ENCODE measurements at places on chromosomes 4 and X.

GRCh38 chrX:85611926-85612325, 232.5 kb upstream of the POF1B start:
- DNase-seq, result peak; percentile 33

DNA sequence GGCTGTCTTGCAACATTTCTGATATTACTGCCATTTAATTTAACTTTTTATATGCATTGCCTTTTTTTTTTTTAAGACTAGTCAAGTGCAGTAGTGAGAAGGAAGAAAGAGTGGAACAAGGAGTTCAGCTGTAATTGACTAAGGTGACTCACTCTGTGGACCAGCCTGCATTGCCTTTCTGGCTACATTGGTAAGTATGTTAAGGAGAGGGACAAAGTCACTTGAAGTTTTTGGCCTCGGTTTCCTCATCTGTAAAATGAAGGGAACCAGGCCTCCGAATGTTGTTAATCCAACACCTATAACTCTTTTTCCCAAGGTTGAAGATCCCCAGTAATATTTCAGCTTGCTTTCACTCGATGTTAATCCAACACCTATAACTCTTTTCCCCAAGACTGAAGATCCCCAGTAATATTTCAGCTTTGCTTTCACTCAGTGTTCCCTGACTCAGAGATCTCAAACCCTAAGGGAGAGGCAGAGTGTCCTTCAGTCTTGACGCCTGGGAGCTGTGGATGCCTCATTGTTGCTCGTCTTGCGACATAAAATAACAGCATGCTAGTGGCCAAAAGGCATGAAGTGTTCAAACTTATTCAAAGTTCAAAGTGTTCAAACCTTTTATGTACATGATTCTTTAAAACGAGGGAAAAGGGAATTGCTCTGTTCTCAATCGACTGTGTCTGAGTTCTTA, 102.0 kb downstream of the SORBS2 start:
- DNase-seq, result peak; percentile 92

GRCh38 chr4:48986654-48987164, 634 bp downstream of the CWH43 start:
- DNase-seq, result no peak

DNA sequence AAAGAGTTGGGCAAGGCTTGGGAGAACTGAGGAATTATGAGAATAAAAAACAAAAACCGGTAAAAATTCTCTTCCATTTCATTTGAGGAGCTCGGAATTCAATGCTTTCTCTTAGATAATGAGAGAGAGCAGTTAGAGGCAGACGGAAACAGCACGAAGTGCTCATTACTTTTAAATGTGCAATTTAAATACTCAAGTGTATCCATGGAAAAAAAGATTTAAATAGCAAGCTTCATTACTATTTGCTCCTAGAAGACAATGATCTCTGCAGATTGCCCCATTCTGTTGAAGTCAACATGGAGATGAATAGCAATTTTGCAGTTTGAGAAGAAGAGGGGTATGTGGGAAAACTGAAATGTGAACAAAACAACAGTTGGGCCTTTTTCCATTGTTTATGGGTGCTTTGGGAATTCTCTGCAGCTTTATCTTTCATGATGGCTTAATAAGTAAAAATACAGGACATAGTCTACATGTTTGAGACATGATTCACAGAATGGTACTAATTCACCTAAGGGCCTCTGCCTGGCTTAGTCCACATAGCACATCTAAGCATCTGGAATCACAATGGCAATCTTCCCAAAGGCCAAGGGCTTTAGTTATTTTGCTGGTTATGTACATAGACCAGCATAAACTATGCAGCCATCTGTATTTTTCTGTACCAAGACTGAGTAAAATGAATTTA, 512.7 kb upstream of the FAT1 start:
- peak; percentile 48 for DNase-seq

- no peak for DNase-seq
Observed at GRCh38 chr4:139824882-139825522, 159.4 kb downstream of the MGST2 start.

DNA sequence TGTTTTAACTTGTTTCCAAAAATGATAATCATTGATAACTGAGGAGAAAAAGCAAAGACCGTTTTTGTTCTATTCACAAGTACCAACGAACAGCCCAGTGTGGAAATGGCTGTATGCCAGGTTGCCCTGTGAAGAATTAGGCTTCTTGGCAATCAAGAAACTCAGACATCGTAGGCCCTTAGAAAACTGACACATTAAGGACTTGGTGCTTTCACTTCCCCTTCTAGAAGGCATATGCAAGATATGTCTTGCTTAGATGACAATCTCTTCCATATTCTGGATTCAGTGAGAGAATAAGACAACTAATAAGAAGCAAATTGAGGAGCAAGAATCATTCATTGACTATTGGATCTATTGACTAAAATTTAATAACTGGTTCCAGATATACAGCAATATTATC, 56.6 kb downstream of the ANAPC10 start:
- DNase-seq, result no peak

DNA sequence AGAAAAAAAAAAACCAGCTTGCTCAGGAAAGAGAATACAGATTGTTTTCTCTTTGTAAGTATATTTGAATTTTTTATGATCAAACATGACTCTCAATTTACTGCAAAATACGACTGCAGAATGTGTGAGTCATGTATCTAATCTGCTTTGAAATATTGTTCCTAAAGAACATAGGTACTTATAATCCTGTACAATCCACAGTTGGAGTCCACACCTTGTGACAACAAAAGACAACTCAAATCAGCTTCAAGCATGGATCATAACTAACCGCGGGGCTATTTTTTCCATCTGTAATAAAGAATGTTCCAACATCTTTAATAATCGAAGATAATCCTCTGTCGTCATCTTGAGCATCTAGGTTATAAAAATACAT, 77.8 kb upstream of the STIM2 start:
- DNase-seq, result no peak

DNA sequence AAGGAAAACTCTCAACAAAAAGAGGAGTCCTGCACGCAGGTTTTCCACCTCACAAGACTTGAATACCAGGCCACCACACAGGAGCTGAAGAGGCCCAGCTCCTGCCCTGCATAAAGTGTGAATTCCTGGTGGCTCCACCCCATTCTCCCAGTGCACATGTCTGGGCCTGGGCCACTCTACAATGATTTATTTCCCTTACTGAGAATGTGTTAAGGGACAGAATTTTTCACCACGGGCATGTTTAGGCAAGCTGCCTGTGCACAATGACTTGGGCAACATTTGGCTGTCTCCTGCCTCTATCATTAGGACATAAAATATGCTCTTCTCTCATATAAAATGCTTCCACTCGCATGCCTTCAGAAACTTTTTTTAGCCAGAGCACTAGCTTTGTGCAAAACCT, 197.1 kb downstream of the SLC7A11 start:
- DNase-seq, result no peak

DNA sequence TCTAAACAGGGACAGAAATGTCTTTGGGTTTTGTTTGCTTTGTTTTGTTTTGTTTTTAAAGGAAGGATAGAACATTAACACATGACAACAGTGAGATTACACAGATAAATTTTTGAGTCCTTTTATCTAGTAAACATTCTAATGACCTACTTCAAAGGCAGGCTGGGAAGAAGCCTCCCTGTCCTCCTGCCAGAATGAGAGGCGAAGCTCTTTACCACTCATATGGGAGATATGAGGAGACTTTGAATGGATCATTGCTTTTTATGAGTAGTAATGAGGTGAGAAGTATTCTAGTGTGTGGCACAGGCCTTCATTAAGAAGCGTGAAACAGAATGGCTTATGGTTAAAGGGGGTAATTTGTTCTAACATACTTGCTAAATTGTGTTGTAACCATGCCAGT, 172.0 kb downstream of the FBXO8 start:
- DNase-seq, result no peak

DNA sequence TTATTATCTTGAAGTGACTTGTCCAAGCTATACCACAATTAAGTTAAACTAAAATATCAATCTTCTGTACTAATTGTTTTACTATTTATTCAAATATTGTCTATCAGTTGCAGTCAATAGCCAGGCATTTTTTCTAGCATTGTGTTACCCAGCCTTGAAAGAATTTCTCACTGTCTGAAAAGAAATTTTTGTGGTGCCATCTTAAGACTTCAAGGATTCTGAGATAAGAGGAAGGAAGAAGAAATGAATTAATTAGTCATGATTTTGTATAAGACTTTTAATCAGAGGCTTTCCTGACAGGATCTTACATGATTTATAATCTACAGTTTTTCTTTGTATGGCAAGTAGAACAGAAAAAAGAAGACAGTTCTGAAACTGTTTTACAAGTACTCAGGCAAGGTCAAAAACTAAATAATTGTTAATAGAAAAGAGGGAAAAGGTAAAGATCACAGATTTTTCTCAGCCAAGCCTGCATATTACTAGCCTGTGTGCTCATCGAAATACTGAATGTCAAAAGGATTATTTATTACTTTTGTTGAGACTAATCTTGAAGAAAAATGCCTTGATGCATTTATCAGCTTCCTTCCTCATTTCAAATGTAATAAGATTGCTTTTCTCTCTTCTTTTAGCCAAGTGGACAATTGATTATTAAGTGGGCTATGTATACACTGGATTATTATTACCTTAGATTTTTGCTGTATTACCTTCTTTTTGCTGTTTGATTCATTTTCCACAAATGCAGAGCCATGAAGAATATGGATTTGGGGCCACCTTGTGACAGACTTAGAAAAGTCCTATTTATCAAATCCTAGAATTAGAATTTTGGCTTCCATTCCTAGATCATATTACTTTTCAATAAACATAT, 53.8 kb downstream of the CXCL1 start:
- DNase-seq, result peak; percentile 75

DNA sequence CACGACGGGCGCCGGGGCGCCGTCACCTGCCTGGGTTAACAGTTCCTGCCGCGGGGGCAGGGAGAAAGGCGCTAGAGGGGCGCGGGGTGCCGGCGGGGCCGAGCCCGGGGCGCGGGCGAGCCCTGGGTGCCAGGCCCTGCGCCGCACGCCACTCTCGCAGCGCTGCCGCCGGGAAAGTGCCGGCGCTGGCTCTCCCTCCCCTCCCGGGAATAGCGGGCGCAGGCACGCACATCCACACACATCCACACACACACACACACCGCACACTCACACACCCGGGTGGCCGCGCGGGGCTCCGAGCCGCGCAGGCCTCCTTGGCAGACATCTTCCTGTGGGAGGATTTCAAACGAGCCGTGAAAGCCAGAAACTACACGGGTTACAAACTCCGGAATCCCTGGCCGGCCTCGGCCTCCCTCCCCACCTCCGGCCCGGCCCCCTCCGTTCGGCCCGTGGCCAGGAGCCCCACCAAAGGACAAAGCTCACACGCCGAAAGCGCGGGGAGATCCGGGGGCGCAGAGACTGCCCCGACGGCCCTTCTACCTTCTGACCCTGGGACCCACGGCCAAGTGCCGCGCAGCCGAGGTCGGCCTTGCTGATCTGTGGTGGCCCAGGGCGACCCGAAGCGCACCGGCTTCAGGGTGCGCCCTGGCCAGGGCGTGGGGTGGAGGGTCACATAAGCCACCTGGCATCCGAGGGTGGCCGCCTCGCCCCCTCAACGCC, 92.3 kb downstream of the BCOR start:
- DNase-seq, result no peak

DNA sequence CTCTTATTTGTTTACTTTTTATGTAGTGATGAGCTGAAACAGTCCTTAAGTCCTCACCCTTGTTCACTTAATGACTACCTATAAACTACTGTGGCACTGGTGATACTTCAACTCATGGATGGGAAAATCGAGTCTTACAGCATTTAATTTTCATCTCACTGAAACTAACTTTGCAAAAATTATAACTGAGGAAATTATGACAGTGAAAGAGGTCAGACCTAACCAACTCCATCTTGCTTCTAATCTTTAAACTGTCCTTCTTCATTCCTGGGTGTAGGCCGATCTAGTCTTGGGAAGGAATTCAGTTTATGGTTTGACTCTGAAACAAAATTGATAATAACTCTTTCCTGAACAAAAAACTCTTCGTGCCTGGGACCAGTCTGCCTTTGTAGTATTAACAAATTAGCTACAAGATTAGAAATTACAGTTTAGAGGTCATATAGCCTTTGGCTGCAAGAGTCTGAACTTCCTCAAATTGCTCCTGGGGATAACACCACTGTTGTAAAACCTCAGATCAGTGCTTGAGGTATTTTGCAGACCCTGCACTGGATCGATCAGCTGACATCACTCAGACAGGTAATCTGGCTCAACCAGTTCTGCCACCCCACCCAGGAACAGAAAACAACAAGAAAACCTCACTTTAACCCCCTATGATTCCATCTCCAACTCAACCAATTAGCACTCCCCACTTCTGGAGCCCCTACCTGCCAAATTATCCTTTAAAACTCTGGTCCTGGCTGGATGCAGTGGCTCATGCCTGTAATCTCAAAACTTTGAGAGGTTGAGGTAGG, 995.7 kb upstream of the PRKX start:
- no peak for DNase-seq

GRCh38 chrX:109716431-109717028, 16.5 kb downstream of the ACSL4 start:
- peak; percentile 15 for DNase-seq

DNA sequence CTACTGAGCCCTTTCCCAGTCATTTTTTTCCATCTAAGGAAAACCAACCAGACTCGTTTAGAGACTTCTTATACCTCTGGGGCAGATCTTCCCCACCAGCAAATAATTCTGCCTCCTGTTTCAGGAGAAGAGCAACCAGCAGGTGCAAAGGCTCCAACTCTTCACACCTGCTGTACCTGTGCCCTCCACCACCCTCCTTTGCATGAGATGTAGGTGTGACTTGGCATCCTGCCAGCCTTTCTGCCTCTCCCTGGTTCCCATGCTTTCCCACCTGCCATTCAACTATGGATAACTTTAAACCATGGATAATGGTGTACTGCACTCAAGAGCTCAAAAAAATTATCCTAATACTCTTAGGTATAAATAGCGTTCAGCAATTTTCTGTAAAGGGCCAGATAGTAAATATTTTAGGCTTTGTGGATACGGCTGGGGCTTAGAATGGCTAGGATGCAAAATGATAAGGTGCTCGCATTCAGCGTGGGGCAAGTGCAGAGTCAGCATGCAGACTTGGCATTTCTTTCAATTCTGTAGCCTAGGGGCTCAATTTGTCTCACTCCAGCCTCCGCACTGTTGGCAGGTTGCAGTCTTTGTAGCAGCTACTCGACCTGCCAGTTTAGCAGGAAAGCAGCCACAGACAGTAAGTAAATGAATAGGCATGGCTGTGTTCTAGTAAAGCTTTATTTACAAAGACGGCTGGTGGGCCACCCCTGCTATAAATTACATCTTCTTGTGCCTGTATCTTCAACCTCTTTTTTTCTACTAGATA, 79.8 kb downstream of the HCCS start:
- no peak for DNase-seq

DNA sequence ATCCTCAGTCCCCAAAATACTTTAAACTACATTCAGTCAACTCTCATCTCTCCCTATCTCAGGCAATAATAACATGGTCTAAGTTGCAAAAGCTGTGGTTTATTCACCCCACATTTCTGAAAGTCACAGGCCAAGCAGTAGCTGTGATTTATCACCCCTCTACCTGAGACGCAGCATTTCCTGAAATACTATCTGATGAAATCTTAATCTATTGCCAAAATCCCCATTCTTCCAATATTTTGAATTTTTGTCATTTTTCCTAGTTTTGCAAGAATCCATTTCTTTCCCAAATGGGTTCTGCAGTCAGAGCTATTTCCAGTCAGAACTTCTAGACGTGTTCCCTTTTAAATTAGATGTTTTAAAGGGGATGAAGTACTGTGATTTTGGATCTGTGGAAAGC, 148.3 kb downstream of the BANK1 start:
- DNase-seq, result no peak

All from fibroblast of mammary gland (primary cell).